GM13976 (cell line): ENCODE measurements at places on chromosomes 1 and 21.
A peak's percentile ranks its signal among the peaks of the same experiment; 100 is the strongest.

GRCh38 chr21:43369124-43369523 lies 57.8 kb downstream of the SIK1 start:
- DNase-seq = no peak

- DNase-seq = no peak
Observed at GRCh38 chr1:75550559-75550958, 60.4 kb downstream of the SLC44A5 start.

- DNase-seq = no peak
Observed at GRCh38 chr1:237309595-237310118, 267.7 kb downstream of the RYR2 start.

DNA sequence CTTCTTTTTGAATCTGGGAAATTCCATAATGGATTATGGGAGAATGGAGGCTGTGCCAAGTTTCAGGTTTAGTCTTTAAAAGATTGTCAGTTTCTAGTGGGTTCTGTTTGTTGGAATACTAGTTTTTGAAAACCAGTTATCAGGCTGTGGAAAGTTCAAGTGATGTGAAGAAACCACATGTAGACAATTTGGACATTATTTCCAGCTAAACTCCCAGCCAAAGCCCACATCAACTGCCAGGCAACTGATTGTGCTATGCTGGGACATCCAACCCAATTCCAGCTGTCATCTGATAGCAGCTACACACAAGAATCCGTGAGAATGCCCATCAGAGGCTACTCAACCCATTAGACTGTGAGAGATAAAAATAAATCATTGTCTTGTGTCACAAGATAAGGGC lies 546.1 kb upstream of the ADAMTS5 start:
- no peak for DNase-seq

GRCh38 chr1:207335695-207336363 lies 14.4 kb downstream of the CD55 start:
- peak; percentile 31 for DNase-seq

- peak; percentile 46 for DNase-seq
Observed at GRCh38 chr1:215710036-215710898, 143.2 kb downstream of the KCTD3 start.

- DNase-seq = no peak
Observed at GRCh38 chr1:6862906-6863305, 77.7 kb downstream of the CAMTA1 start.

DNA sequence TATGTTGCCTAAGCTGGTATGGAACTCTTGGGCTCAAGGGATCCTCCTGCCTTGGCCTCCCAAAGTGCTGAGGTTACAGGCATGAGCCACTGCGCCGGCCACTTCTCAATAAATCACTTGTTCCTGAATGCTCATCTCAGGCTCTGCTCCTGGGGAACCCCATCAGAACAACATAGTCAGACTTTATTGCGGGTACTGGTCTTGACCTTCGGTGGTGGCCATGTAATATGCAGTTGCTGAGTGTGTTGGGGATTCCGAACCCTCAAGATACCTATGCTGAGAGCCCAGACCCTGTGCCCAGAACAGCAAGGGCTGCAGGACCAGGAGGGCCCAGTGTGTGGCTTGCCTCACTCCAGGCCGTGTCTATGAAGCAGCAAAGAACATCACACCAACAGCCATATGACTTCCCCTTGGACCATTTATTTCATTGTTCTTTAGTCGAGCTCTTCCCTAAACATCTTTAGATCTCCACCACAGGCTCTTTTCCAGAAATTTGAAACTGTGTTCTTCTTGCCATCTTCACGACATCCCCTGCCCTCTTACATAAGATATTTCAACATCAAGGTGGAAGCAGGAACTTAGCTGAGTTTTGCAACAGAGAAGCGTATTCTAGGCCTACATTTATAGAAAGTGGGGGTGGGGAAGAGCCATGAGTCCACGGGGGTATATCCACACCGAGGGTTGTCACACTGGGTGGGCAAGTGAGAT lies 12.7 kb upstream of the SDHB start:
- no peak for DNase-seq

- DNase-seq = no peak
Observed at GRCh38 chr1:67980028-67980427, 70.4 kb downstream of the DIRAS3 start.

- no peak for DNase-seq
Observed at GRCh38 chr1:209106237-209106741, 477.2 kb upstream of the CAMK1G start.

DNA sequence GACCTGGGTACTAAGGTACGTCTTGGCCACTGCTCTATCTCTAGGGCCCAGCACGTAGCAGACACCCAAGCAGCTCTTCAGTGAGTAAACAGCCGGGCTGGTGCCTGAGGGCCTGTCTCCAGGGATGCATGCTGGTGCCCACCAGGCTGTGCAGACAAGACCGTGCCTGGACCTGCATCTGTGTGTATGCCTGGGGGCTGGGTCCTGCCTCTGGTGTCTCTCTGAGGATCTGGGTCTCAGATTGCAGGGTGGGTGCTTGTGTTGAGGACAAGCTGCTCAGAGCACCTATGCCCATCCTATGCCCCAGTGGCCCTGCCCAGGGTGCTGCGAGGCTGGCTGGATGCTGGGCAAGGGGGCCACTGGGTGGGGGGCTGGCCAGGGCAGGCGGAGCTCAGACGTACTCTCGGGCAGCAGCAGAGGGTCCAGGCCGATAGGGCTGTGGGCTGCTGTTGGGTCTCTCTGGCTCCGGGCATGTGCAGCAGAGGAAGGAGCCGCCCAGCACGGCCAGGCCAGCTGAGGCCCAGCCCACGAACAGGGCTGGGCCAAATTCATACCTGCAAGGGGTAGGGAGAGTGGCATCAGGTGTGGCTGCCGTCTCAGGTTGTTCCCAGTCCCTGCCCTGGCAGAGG lies 4.4 kb downstream of the CLDN19 start:
- DNase-seq = no peak

- DNase-seq = no peak
Observed at GRCh38 chr1:228211531-228212414, 3.9 kb downstream of the OBSCN start.

GRCh38 chr1:228737601-228738041 lies 2.3 kb downstream of the RHOU start:
- no peak for DNase-seq

- no peak for DNase-seq
Observed at GRCh38 chr1:225662155-225662554, 9.2 kb upstream of the ENAH start.

DNA sequence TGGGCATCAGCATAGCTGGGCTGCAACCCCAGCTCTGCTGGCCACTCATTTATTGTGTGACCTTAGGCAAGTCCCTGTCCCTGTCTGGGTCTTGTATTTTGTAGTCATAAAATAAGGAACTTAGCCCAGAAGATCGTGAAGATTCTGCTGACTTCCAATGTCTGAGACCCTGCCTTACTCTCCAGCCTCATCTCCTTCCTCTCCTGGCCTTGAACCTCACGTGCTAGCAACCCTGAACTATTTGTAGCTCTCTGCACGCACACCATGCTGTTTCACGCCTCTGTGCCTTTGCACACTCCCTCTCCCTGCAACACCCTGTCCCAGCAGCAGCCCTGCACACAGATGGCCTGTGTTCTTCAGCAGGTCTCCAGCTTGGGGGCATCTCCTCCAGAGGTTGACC lies 121.1 kb downstream of the LACTBL1 start:
- no peak for DNase-seq

DNA sequence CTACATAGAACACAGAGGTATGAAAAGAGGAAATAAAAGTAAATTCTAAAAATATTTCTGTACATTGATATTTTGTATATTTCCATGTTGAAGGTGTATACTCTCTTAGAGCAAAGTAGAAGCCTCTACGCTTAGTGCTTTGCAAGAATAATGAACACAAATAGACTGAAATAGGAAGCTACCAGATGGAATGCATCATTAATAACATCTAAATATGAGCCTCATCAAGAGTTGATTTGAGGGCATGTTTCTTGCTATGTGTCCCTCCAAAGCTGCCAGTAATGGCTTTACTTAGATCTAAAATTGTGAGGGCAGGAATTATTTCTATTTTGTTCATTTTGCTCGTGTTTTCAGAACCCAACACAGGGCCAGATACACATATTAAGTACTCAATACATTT lies 94.4 kb downstream of the KCNT2 start:
- no peak for DNase-seq

DNA sequence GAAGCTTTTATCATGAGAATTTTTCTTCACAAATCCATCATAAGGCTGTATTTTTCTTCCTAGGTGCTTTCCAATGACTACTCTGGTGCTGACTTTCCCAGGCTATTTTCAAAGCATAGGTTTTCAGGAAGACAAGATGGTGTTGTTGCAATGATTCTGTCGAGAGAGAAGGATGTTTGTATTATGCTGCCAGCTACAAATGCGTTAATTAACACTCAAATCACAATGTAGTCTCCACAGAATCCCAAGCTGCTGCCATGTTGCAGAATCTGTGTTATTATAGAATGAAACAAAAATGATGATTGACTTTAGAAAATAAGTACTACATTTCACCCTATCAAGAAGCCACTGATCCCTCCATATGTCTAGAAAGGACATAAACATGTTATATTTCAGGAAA lies 179.5 kb upstream of the MAP1LC3C start:
- no peak for DNase-seq

DNA sequence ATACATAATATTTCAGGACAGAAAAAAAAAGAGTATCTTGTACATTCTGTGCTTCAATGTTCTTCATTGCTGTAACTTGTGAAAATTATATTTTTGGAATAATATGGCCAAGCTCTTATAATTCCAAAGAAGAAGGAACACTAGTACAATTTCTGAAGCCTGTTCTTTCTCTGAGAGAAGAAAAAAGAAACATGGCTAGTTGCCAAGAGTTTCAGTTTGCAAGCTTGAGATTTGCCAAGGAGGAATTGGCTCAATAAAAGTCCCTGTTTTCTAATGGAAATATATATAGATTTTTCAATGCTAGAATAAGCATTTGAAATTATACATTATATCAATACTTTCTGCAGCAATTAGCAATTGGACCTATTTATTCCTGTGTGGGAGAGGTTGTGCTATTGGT lies 285.2 kb upstream of the NEGR1 start:
- DNase-seq = no peak

DNA sequence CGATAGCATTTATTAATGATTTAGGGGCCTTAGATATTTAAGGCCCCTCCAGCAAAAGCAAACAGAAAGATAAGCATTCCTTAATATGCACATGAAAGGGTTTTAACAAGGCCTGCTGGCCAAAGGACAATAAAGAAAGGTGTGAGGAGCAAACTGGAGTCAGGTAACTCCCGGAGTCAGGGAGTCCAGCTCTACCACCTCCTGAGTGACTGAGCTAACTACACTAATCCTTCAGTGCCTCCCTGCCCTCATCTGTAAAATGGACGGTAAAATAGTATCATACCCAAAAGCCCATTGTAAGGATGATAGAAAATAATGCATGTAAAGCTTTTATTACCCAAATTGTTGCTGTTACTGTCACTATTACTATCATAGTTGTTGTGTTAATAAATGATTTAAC lies 161.7 kb downstream of the SIPA1L2 start:
- no peak for DNase-seq

DNA sequence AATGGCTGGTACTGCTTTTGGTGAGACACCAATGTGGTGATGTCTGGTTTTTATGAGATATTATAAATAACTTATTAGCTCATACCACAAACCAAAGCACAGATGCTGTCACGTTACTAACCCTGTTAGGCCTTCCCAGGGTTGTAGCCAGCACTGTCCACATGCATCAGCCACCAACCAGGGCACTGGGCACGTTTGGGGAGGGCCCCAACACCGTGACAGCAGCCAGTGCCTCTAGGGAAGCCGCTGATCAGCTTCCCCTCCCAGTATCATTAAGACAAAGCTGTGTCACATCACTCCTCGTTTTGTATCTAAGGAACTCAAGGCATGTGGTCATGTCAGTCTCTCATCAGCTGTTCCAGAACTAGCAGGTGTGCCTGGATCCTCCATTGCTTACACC lies 13.9 kb downstream of the URB1 start:
- DNase-seq = no peak

GRCh38 chr1:207049974-207050391 lies 1.0 kb downstream of the YOD1 start:
- peak; percentile 66 for DNase-seq

GRCh38 chr1:233386336-233386735 lies 58.8 kb downstream of the MAP3K21 start:
- no peak for DNase-seq

DNA sequence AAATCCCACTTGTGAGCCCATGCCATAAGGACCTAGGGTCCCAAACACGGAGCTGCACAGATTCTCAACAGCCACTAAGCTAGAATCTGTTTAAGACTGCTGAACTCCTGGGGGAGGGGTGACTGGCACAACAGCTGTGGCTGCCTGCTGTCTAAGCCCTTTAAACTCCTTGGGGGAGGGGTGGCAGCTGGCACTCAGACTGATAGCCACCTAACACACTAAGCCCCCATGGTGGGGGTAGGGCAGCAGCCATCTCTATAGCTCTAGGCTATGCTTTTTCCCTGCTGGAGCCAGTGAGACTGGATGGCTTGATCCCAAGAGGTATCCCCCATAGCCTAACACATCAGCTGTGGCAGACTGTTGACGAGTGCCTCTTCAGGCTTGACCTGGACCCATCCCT lies 73.3 kb upstream of the FMO3 start:
- DNase-seq = no peak

GRCh38 chr1:219958875-219959417 lies 30.6 kb upstream of the SLC30A10 start:
- no peak for DNase-seq

- peak; percentile 30 for DNase-seq
Observed at GRCh38 chr1:242813490-242814091, 289.1 kb upstream of the PLD5 start.

- DNase-seq = no peak
Observed at GRCh38 chr1:14782741-14783591, 184.5 kb downstream of the KAZN start.

DNA sequence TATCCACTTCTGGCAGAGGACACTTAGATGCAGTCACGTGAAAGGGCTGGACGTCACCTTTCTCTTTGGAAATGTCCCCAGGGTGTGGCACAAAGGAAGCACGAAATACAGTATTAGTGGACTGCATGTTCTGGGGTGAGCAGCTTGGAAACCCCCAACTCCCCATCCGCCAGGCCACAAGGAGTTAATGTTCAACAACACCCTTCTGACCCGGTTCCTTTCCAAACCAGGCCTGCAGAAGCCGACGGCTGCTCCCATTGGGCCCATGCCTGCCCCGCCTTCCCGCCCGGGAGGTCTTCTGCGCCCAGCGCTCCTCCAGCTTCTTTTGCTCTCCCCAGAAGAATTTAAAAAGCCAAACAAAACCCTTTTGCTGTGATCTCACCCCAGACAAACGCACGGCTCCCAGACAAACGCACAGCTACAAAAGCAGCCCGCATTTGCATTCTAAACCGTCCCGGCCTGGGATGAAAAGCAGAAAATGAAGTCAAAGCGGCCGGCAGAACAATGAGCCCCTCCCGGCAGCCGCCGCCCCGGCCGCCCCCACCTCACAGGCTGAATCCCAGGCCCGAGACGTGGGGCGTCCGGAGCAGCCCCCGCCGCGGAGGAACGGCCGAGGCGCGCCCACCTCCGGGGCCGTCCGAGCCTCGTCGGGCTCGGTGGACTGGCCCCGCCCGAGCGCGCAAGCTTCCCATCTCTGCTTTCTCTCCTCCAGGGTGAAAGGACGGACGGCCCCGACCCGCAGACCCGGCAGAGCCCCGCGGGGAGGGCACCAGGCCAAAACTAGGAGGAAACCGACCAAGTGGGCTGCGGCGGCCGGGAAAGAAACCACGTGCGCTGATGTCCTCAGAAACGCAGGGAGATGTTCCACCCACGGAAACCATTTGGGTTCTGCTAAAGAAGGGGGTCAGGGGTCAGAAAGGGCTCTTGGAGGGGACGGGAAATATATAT lies 101.9 kb downstream of the PLPP3 start:
- DNase-seq = peak; percentile 14

GRCh38 chr1:23869051-23869450 lies 961 bp upstream of the FUCA1 start:
- no peak for DNase-seq
